T-cell (primary cell): ENCODE measurements at places on chromosomes 7 and 10. TPM values are rescaled to one million over a fixed set of nuclear protein-coding genes. Genes with fewer than 3 reads are reported as not detected.

Gene CD36
- total RNA-seq, result 0.70 TPM

Gene NUTM2D
- 4.1 TPM for total RNA-seq

Gene CACNB2
- not detected for total RNA-seq

Gene ADAM8
- total RNA-seq, result 89.5 TPM

Gene ABCC2
- total RNA-seq, result 5.6 TPM

Gene GNGT1
- not detected for total RNA-seq

Gene MBL2
- 0.10 TPM for total RNA-seq

Gene NUDT5
- 35.7 TPM for total RNA-seq

Gene ASIC3
- total RNA-seq, result 16.0 TPM

Gene TMEM178B
- 0.18 TPM for total RNA-seq

Gene GGCT
- 7.4 TPM for total RNA-seq

Gene IDI2
- not detected for total RNA-seq

Gene ITGA8
- total RNA-seq, result not detected

Gene ASAH2
- total RNA-seq, result 3.5 TPM

Gene SPDYE9
- not detected for total RNA-seq

Gene CALCR
- not detected for total RNA-seq

Gene HOXA10
- total RNA-seq, result not detected

Gene MYL10
- total RNA-seq, result not detected
